ENCODE measurements at places on chromosomes 7 and 10.

- DNase-seq, result no peak
These were observed 2.6 kb upstream of the RPA3 start for GRCh38 chr7:7720750-7721621.

DNA sequence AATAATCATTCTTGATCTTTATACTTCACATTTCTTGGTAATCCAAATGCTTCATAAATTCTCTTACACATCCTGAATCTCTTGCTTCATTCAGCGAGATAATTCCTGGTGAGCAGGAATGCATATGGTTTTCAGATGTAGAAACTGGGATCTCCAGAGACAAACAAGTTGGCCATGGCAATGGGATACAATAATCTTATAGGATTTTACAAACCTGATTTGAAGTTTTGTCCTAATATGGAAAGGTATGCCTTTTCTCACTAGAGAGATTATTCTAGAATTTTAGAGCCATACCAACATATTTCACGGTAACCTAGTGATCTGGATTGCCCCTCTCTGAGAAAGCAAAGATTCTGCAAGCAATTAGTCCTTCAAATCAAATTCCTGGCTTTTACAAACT lies 13.1 kb upstream of the TRDMT1 start:
- no peak for DNase-seq

DNA sequence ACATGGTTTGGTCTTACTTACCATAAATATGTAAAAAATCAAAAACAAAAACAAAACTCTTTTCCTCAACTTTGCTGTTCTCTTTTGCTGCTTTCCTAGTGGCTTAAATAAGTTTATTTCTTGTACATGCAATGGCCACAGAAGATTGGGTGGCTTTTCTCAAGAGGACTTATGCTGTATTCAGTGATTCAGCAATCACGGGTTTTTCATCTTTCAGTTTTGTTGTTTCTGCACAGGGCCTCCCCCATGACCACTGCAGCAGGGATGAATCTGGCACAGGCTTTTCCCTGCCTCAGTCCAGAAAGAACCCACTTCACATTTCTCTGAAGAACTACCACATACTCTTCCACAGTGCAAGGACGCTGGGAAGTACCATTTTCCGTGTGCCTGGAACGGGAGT lies 355.0 kb downstream of the RNLS start:
- no peak for DNase-seq

GRCh38 chr7:142792593-142792992 lies 21.8 kb downstream of the PRSS2 start:
- no peak for DNase-seq

DNA sequence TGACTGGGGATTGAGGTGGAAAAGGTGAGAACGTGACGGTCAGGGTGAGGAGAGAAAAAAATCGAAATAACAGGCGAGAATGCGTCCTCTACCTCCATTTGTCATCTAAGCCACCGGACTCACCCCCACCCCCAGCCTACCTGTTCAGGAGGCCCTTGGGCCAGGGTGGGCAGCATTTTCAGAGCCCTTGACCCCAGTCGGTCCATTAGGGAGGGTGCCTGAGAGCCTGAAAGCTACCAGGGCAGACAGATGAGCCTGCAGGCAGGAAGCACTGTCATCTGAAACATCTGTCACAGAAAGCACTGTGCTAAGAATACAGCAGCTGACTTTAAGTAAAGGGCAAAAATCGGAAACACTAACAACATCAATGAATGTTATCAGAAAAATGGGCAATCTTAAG lies 47.0 kb downstream of the MAD1L1 start:
- no peak for DNase-seq

DNA sequence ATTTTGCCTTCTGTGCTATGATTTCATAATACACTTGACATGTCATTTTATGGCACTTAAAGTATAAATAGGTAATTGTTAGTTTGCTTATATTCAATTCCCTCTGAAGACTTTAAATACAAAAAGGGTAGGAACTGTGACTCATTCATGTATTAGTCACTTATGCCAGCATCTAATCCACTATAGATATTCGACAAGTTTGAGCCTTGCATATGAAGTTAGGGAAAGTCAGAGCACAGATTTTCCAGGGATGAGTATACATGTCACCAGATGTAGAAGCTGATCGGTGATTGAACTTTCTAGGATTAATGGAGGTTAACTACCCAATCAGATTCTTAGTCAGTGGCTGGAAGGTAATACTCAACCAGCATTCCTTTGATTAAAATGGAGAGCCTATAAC lies 1321.5 kb downstream of the XPNPEP1 start:
- no peak for DNase-seq
